ENCODE measurements at places on chromosomes 6 and 20.

DNA sequence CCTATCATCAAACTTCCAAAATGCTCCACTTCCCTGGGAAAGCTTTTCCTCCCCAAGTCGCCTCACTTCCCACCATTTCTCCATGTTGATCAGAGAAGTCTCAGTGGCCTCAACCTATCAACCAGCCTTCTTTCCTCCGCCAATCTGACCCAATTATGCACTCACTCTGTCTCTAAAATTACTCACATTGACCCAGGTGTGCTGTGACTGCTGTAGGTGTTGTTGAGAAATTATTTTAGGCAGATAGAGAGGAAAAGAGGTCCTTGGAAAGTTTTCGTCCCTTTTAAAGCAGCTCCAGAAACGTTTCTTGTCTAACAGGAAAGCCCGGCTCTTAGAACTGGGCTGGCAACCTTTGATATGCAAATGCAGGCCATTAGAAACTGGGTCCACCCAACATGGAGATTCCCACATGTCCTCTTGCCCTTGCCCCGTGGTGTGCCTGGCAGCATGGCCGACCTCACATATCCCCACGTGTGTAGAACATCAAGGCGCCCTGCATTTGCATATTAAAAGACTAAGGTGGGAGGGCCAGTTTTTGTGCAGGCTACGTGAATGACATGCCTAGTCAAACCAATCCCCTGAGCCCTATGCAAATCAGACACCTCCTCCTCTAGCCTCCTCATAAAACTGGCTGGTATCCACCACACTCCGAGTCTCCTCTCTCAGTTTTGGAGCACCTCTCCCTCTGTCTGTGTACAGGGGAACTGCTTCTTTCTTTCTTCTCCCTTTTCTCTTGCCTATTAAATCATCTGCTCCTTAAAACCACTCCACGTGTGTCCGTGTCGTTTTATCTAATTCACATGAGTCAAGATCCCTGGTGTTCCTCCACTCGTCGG lies 12.9 kb downstream of the IPCEF1 start:
- DNase-seq, result no peak

DNA sequence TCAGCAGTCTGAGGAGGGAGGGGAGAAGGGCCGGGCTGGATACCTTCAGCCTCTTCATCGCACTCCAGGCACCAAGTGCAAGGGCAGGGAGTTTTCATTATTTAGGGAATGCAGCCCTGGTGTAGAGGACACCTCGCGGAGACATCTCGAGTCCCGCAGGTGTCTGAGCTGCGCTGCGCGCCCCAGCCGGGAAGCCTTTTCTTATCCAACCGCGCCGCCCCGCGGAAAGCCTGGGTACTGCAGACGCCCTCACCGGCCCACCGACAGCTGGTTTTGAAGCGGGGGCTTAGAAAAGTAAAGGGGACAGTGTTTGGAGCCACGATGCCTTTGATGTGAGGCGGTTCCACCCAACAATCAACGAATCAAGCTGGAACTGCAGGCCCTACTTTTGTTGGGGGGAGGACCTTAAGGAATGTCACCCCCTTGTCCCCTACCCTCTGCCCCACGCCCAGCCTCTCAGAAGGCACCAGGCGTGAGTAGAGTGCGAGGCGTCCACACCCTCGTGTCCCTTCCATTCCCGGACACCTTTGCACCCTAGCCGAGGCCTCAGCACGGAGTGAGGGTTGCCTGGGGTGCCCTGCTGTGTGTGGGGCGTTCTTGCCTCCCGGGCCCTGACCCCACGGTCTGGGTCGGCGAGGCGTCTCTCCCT lies 8.6 kb downstream of the NKX2-2 start:
- DNase-seq, result no peak

GRCh38 chr6:47349931-47350330 lies 40.2 kb upstream of the TNFRSF21 start:
- no peak for DNase-seq

- no peak for DNase-seq
Measured at GRCh38 chr6:35360349-35361138, 18.2 kb downstream of the PPARD start.

DNA sequence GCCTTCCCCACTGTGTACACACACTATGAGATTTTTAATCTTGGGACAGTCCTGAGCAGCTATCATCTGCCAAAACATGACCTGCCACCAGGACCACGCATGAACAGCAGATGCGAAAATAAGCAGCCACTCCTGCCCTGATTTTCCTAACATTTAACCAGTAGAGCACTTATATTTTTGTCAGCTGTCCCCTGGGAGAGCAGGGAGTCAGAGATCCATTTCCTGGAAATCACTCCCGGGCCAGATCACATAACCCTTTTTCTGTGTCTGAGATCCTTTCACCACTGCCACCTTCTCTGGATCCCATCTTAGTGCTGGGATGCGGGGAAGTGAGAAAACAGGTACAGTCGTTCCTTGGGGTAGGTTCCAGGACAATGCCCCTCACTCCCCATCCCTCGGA lies 5.7 kb downstream of the SDCBP2 start:
- no peak for DNase-seq

DNA sequence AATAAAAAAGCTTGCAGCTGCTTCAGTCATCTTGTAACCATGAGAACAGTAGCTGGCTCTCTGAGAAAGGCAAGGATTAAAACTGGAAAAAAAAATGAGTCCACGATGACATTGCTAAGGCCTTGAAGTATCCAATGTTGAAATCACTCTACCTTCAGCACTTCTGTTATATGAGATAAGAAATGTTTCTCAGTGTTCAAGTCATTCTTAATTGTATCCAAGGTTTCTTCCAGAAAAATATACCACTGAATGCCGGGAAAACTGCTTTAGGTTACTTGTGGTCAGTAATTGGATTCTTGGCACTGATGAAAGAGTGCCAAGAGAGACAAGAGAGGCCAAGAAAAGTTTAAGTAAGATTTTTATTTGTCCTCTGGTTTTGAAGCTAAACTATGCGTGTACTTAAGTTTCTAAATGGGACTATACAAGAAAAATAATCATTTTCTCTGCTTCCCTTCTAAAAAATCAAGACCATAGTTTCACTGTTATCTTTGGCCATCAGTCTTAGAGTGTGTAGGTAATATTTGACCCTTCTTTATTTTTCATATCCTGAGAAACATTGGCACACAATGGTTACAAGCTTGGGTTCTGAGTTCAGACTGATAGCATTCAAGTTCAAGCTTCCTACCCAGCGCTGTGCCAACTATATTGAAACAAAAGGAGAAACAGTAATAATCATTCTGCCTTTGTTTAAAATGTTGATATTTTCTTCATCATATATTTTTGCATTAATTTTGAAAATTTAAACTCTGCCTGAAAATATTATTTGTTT lies 84.6 kb downstream of the TRDN start:
- DNase-seq, result no peak

DNA sequence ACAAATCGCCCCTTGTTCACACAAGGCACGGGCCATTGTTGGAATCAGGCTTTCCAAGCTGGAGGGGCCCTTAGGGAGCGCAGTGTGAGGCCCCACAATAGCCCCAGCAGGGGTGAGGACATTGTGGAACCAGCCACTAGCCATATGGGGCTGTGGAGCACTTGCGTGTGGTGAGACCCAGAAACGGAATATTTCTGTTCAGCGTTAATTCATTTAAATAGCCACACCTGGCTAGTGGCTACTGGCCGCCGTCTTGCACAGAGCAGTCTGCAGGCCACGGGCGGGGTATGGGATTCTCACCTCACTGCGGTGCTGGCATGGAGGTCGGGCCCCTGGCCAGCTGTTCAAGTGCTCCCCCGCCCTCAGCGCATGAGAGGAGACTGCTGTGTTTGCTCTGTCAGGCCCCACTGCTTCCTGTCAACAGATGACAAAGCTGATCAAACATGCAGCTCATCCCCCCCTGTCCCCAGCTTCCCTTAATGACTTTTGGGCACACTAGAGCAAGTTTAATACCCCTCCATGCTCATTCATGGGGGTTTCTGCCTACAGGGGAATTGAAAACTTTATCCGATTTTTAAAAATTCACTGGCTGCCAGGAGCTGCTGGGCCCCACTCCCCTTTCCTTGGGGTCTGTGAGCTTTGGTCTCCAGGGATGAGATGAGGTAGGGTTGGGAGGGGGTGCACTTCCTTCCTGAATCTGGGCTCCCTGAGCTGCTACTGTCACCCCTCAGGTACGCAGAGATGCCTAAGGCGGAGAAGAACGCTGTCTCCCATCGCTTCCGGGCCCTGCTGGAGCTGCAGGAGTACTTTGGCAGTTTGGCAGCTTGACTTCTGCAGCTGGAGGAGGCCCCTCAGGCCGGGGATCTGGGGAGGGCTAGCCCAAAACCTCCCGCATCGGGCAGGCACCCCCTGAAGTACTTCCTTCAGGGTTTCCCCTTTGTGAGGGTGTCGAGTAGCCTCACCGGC lies 13.6 kb downstream of the ITPA start:
- DNase-seq, result no peak

DNA sequence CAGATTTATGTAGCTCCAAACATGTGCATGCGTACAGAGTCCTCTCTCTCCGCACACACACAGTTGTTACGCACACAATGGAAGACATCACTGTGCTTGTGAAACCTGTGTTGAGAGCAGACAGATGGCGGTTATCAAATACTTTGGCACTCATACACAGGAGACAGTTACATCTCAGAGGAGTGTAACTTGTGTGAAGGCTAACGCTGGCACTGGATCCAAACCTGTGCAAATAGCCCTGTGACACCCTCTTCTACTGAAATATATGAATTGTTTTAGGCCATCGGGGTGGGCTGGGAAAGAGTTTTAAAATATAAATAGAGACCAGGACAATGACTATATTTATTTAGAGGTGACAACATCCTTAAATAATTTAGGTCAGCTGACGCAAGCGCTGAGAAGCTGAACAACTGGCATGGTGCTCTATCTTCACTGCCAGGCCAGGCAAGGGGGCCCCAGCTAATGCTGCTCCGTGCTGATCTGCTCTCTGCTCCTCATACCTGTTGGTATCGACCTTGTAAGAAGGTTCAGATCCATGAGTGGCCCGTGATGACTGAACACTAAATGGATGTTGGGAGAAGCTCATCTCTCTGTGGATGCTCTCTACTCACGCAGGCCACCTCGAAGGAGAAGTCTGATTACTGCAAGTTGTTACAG lies 69.4 kb downstream of the FOXC1 start:
- no peak for DNase-seq

DNA sequence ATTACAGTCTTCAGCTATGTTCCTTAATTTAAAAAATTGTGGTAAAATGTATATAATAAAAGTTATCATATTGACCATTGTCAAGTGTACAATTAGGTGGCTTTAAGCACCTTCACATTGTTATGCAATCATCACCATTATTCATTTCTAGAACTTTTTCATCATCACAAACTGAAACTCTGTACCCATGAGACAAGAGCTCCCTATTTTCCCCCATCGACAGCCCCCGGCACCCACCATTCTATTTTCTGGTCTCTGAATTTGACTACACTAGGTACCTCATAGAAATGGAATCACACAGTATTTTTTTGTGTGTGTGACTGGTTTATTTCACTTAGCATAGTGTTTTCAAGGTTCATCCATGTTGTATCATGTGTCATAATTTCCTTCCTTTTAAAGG lies 39.7 kb upstream of the FYN start:
- no peak for DNase-seq

- DNase-seq, result no peak
Measured at GRCh38 chr6:131001945-131002660, 60.9 kb downstream of the EPB41L2 start.

- DNase-seq, result peak; percentile 20
Measured at GRCh38 chr6:6875818-6876470, 231.8 kb upstream of the RREB1 start.

- no peak for DNase-seq
Measured at GRCh38 chr20:46122071-46122470, 4.0 kb downstream of the CD40 start.

- no peak for DNase-seq
Measured at GRCh38 chr6:99195986-99196655, 153.4 kb downstream of the FAXC start.

- no peak for DNase-seq
Measured at GRCh38 chr6:27556406-27556805, 83.5 kb upstream of the ZNF184 start.

GRCh38 chr6:17721671-17722070 lies 14.9 kb upstream of the NUP153 start:
- DNase-seq, result no peak

DNA sequence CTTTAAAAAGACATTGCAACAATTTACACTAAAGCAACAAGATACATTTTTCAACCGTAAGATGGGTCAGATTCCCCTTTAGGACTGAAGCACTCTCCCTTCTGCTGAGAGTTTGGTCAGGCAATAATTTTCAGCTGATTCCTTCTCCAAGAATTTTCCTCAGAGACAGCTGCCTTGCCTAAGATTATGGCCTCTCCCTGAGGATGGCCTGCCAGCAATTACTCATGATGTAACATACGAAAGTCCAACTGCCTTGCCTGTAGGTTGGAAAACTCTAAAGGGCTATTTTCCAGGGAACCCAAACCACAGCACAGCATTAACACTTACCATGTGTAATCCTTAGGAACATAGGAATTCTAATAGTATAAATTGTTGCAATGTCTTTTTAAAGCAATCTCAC lies 229.1 kb upstream of the FLRT3 start:
- no peak for DNase-seq

GRCh38 chr6:89082486-89082891 lies 1.9 kb downstream of the PNRC1 start:
- DNase-seq, result no peak

DNA sequence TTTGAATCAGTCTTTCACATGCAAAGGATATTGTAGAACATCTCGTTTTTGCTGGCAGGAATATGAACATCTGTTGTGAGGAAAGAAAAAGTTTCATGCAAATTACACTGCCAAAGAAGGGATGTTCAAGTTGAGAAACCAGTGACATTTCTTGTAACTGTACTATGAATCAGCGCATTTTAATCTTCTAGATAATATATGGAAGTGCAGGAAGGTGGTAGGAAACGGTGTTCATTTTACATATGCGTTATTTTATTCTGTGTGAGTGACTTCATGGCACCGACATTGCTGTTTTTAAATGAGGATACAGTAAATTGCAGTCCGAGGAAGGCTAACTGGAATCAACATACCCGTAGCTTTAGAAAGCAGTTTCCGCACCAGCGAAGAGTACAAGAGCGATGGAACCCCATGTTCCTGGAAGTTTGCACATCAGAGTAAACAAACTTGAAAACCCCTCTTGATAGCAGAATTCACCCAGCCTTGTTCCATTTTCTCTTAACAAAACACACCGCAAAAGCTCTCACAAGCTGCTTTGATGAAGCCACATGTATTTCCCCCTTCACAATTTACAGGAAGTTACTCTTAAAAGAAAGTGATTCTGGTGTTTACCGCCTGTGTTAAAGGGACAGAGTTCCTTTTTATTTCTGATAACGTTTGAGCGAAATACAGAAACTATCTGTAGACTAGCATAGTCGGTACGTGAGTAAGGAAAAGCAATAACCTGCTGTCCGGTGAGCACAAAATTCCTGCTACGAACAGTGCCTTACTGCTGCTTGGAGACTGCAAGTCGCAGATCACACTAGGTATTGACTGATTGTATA lies 11.5 kb downstream of the PRDM1 start:
- DNase-seq, result no peak

All from SW 1271 (cell line).